ENCODE measurements at places on chromosomes 2 and 18.

DNA sequence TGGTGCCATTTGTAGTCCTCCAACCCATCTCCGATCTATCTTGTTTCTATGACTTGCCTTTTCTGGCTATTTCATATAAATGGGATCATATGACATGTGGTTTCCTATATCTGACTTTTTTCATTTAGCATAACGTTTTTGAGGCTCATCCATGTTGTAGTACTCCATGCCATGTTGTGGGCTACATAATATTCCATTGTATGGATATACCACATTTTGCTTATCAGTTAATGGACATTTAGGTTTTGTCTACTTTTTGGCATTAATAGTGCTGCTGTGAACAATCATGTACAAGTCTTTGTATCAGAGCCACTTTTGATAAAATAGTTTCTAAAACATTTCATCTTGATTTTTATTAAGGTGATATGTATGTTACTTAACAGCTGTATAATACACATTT lies 7.4 kb downstream of the CEBPZOS start:
- no peak for DNase-seq

GRCh38 chr18:29071869-29072268 lies 894.9 kb upstream of the CDH2 start:
- no peak for DNase-seq

DNA sequence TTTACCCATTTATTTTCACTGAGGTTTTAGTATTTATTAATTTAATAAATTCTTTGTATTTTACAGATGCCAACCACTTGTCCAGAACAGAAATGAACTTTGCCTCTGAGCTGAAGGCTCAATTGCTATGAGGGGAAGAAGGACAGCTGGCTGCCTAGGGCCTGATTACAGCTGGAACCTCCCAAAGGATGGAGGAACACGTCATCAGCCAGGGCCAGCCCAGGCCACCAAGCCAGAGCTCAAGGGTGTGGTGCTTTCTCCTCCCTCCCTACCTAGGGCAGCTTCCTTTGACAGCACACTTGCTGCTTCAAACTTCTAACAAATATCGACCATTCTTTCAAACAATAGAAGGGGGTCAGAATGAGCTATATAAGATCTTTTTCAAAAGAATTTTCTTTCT lies 19.7 kb upstream of the RIOK3 start:
- no peak for DNase-seq

DNA sequence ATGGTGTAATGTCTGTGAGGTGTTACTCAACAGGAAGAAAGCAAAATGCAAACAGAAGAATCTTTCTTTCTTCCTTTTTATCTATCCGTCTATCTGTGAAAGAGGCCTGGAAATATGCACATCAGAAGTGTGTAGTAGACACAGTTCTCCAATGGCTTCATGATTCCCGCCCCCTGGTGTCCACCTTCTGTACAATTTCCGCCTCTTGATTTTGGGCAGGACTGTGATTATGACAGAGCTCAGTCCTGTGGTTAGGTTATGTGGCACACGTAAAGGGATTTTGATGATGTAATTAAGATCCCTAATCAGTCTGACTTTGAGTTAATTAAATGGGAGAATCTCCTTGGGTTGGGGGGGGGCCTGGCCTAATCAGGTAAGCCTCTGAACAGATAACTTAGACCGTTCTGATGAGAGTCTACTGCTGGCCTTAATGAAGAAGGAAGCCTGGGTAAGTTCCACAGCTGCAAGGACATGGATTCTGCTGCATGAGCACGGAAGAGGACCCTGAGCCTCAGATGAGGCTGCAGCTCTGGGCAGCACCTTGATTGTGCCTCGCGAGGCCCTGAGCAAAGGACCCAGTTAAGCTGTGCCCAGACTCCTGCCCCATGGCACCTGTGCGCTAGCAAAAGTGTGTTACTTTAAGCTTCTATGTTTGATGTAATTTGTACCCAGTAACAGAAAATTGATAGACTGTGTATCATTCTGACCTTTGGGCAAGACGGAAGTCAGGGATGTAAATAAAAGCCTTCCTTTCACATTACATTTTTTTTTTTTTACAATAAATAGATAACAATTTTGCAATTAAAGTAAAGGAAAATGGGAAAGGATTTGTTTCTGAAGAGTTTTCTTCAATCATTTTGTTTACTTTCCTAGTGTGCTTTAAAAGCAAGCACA lies 11.3 kb upstream of the KCNF1 start:
- peak; percentile 10 for DNase-seq

DNA sequence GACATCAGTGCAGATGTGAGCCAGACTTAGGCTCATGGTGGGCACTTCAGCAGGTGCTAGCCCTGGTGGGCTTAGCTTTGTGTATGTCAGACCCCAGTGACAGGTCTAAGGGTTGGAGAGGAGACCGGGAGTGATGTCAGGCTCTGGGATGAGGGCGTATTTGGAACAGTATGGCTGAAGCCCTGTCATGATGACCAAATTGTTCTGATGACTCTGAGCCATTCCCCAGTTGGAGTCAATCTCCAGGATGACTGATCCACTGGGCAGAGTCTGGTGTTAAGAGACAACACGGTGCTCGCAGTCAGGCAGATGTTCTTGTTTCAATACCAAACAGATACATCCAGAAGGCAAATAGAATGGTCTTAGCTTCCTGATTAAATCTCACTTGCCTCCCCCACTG lies 241.5 kb downstream of the SOX11 start:
- DNase-seq, result no peak

DNA sequence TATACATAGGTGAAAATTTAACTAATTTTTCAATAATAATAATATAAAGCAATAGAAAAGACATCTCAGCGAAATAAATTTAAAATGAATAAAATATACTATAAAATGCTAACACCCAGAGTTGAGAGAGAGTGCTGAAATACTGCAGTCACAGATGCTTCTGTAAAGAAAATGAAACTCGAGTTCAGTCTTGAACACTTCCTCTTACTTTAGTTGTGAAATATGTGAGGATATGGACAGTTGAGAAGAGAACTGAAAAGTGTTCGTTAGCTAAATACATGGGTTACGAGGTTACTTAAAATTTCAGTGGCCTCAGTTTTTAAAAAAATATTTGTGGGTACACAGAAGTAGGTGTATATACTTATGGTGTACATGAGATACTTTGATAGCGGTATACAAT lies 106.8 kb downstream of the DNAH7 start:
- no peak for DNase-seq

- DNase-seq, result no peak
These were observed 256.5 kb downstream of the CELF4 start for GRCh38 chr18:37309059-37309458.

DNA sequence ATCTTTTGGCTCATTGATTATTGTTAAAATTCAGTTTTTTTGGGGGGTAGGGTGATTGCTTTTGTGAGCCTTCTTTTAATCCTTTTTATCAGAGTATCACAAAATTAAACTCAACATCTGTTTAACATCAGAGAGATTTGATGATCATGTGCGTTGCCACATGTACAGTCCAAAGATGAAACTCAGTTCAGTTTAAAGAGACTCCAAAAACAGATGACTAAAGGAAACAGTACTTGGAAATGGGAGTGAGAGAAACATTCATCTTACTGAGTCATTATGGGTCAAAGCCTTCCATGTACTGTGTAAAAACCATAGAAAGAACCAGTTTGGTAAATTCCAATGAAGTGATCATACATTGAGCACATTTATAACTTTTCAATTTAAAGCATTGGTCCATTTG lies 53.0 kb downstream of the LYPD6 start:
- DNase-seq, result no peak

GRCh38 chr2:179264368-179265081 lies at the start of gene SESTD1:
Gene SESTD1 (minus strand): TSS chr2:179264832. CDS start chr2:179191841, 72,991 bp downstream.
- DNase-seq, result peak; percentile 88

DNA sequence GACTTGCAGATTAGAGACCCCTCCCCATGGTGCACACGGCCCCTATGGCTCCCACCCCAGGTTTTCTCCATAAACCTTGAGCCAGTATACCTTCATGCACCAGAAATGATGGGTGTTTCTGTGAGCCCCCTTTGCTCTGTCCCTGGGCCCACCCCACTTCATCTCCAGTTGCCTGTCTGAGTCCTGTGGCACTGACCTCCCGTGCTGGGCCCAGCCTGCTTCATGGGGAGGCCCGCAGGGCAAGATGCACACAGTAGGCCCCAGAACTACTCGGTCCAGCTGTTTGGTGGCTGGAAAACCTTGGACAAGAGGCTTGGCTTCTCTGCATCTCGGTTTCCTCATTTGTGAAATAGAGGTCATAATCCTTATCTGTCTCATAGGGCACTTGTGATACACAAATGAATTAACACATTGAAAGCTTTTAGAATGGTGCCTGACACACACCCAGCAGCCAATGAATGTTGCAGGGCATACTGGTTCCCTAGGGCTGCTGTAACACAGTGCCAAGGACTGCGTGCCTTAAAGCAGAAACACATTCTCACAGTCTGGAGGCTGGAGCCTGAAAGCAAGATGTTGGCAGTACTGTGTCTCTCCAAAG lies 58.4 kb downstream of the SH3BP4 start:
- no peak for DNase-seq

- no peak for DNase-seq
These were observed 274.2 kb downstream of the DYSF start for GRCh38 chr2:71727562-71727961.

DNA sequence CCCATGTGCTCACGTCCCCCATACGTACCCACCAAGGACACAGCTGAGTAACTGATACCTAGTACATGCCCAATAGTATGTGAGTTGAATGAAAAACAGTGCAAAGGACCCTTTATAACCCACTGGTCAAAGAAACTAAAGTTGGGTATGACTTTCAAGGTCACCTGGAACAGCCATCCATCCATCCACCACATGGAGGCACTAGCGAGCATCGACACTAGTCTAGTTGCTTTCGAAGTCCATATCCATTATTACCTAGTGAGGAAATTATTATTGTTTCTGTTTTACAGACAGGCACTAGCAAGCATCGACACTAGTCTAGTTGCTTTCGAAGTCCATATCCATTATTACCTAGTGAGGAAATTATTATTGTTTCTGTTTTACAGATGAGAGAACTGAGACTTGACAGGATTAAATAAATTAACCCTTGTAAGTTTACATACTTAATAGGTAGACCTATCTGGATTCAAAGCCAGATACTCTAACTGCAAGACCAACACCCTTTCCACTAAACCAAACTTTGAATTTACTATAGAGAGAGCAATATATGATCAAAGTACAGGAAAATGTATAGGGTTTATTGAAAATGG lies 233.7 kb downstream of the METTL4 start:
- DNase-seq, result peak; percentile 62

DNA sequence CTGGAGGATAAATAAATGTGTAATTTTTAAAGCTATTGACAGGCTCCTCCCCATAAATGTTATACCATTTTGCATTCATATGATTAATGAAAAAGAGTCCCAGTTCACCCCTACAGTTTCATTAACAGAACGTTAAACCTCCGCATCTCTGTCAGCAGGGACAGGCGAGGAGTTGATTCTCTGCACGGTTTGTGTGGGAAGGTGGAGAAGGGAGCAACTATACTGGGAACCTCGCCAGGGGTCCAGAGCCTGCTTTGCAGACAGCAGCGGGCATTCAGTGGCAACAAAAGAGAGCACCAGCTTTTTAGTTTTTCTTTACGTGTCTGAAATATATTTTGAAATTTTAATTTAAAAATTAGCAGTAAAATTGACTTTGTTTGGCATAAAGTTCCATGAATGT lies 101.4 kb downstream of the FARSB start:
- DNase-seq, result no peak

- peak; percentile 22 for DNase-seq
These were observed 156.1 kb downstream of the DYSF start for GRCh38 chr2:71609441-71609840.

- DNase-seq, result no peak
These were observed 349.6 kb upstream of the CWC22 start for GRCh38 chr2:180356676-180357075.

GRCh38 chr2:204575463-204575862 lies 30.2 kb downstream of the PARD3B start:
- DNase-seq, result no peak

GRCh38 chr2:182088681-182089320 lies 103.1 kb downstream of the PPP1R1C start:
- DNase-seq, result no peak

GRCh38 chr2:110848519-110849030 lies 116.2 kb downstream of the ACOXL start:
- DNase-seq, result no peak

DNA sequence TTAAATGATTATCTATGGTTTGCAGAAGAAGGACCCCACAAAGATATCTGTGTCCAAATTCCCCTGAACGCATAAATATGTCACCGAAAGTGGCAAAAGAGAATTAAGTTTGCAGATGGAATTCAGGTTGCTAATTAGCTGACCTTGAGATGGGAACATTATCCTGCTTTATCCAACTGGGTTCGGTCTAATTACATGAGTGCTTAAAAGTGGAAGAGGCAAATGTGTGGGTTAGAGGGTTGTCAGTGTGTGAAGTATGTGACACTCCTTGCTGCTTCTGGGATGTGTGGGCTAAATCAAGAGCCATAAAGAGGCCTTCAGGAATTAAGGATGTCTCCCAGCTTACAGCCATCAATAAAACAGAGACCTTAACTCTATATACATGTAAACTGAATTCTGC lies 53.5 kb downstream of the CDH19 start:
- no peak for DNase-seq

- DNase-seq, result no peak
These were observed 75.7 kb downstream of the ADAM23 start for GRCh38 chr2:206518997-206519396.

DNA sequence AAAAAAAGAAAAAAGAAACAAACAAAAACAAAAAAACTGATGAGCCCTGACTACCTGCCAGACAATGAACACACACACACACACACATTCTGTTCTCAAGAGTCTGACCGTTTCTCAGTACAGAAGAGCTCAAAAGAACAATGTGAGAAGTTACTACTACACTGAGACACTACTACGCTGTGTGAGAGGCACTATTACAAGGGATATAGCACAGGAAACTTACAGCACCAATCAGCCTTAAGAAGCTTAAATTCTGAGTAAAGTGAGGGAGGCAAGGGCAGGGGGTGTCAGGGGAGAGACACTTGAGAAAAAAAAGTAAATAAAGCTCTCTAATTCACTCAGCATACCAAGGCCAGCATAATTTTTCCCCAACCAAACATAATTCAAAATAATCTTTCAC lies 32.5 kb downstream of the WDR33 start:
- DNase-seq, result no peak

GRCh38 chr2:135742325-135742757 lies 686 bp downstream of the UBXN4 start:
- DNase-seq, result peak; percentile 68

DNA sequence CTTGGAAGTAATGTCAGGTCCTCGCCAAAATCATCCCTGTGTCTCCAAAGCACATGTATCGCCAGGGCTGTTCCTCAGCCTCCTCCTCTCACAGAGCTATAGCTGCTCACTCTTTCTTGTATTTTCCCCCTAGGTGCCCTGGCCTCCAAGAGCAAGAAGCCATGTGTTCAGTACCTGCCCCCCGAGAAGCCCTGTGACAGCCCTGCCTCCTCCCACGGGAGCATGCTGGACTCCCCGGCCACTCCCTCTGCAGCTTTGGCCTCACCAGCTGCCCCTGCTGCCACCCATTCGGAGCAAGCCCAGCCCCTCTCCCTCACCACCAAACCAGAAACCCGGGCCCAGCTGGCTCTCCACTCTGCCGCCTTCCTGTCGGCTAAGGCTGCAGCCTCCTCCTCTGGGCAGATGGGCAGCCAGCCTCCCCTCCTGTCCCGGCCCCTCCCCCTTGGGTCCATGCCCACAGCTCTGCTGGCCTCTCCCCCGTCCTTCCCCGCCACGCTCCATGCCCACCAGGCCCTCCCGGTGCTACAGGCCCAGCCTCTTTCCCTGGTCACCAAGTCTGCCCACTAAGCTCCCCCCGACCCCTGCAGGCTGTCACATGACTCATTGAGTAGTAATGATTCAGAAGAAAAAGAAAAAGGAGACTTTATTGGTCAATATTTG lies 18.8 kb downstream of the TGOLN2 start:
- DNase-seq, result peak; percentile 72
